ENCODE measurements at places on chromosomes 2 and 18. TPM values are rescaled to one million over a fixed set of nuclear protein-coding genes. Genes with fewer than 3 reads are reported as not detected.

The ST8SIA5 gene
- total RNA-seq: 0.04 TPM

DNA sequence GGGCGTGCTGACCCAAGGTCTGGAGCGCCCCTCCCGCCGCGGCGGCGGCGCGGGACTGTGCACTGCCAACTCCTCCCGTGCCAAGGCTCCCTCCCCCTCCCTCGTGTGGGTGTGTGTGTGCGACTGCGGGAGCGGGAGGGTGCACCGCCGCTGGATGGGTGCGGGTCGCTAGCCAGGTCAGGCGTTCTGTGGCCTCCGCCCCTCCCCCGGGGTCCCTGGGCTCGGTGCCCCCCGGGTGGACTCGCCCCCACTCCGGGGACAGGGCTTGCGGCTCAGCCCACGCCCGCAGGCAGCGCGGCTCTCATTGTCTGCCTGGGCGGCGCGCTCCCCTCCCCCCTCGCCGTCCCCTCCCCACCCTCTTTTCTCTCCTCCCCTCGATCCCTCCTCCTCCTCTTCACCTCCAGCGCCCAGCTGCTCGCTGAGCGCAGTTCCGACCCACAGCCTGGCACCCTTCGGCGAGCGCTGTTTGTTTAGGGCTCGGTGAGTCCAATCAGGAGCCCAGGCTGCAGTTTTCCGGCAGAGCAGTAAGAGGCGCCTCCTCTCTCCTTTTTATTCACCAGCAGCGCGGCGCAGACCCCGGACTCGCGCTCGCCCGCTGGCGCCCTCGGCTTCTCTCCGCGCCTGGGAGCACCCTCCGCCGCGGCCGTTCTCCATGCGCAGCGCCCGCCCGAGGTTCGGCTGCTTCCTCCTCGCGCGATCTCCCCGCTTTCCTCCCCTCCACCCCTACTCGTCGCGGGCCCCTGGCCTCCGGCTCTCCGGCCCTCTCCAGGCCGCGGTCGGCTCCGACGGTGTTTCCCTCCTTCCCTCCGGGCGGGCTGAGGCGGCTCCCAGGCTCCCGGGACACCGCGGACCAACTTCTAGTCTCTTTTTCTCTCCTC, at the start of gene GATA6:
TSS of gene GATA6 (plus strand) at position 579 of the 878 bp plus-strand sequence. CDS start 1,556 bp downstream, outside the sequence.
- DNase-seq: peak; percentile 92

GRCh38 chr2:70891572-70892357, 43.9 kb upstream of the ATP6V1B1 start:
- DNase-seq: no peak

DNA sequence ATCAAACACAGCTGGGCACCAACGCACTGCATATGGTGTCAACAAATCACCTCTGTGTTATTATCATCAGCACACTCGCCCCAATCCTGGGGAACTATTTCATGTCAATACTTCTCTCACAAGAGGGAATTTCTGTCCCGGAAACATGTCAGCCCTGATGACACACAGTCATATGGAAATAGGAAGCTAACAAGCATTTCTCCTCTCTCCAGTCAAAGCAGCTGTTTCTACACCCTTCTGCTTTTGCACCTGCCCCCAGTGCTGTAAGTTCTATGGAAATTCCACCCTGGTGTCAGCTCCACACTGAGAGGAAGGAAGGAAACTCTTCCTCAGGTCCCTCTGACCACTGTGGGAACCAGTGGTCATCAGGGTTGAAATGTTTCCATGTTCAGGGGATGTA, 447.6 kb upstream of the ID2 start:
- DNase-seq: no peak

DNA sequence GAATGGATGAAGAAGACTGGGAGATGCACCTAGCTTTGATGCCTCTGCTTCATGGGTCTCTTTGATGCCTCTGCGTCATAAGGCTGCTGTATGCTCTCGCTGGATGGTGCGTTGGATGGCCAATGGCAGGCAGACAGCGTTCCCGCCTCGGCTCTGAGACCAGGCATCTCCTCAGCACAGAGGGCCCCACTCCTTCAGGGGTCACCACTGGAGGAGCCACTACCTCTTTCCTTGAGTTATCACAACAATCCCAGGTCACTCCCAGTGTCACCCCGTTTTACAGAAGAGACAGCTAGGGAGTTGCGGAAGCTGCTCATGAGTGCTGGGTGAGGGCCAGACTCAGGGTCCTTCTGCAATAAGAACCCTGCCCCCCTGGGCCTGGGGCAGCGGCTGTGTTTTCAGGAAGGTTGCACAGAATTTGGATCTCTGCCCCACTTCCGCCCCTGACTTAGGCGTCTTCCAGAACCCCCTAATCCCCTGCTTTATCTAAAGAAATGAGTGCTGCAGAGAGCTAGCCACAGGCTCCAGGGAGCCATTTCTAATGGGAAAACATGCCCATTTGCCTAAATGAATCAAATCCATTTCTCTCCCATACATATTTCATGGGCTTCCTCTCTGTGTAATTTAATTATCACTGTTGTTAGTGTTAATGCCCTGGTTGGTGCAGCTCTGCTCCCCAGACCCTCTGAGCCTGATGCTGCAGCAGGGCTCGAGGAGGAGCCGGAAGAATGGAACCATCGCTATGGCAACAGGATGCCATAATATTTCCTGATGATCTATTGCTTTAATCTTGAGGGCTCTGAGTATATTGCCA, 131.8 kb upstream of the HS6ST1 start:
- peak; percentile 8 for DNase-seq

The PRSS56 gene
- not detected for total RNA-seq
